M059J (cell line): ENCODE measurements at places on chromosomes 3 and 15. TPM values are rescaled to one million over a fixed set of nuclear protein-coding genes. Genes with fewer than 3 reads are reported as not detected.
A peak's percentile ranks its signal among the peaks of the same experiment; 100 is the strongest.

The LTF gene
- 0.30 and 0.52 TPM in 2 replicates for total RNA-seq

GRCh38 chr3:168061332-168061996 is 34.3 kb downstream of the GOLIM4 start:
- DNase-seq: peak; percentile 32

GRCh38 chr3:101963902-101964362 is 114.6 kb downstream of the NFKBIZ start:
- DNase-seq: peak; percentile 82

GRCh38 chr3:111763968-111764367 is 95.1 kb upstream of the PHLDB2 start:
- DNase-seq: peak; percentile 58

GRCh38 chr3:192371870-192372400 is 355.4 kb downstream of the FGF12 start:
- DNase-seq: no peak

The FBXO40 gene
- not detected in 2 replicates for total RNA-seq

The CLDN18 gene
- not detected in 2 replicates for total RNA-seq

DNA sequence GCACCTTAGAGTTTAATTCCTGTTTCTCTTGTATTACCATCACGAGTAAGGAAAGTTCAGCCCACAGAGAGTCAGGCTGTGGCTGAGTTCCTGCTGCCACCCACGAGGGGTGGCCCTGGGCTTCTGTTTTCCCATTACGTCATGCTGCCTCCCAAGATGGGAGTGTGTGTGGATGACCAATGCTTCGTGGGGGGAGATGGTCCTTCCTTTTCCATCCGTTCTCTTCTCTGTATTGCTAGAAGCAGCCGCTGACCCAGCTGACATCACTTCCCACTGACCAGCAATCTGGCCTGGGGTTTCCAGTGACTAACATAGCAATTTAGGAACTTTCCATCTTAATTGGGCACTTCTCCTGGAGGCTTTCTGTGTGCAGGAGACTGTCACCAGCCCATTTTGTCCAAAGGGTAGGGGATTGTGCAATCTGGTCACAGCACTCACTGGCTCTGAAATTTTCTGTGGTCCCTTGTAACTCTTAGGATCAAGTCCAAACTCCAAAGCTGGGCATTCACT is 9.3 kb downstream of the IRAK2 start:
- peak; percentile 99 for DNase-seq

The MST1R gene
- total RNA-seq: 0.17 and 1.4 TPM in 2 replicates

GRCh38 chr15:63080634-63081250 is 38.2 kb downstream of the TPM1 start:
- DNase-seq: no peak

DNA sequence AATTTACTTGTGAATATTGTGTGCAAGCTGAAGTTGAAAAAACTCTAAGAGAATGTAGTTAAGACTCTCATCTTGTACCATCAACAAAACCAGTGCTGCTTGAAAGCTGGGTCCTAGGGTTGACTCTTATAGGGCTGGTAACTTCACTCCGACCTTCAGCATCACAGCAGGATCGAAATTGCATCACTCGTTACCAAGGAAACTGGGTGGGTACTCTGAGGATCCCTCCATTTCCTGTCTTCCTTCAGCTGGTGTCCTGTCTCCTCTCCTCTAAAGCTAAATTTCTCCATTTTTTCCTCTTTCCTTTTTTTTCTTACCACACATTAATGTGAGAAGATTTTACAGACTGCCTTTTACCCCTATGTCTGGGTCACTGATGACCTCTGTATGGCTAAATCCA is 3.0 kb upstream of the APH1B start:
- DNase-seq: no peak

DNA sequence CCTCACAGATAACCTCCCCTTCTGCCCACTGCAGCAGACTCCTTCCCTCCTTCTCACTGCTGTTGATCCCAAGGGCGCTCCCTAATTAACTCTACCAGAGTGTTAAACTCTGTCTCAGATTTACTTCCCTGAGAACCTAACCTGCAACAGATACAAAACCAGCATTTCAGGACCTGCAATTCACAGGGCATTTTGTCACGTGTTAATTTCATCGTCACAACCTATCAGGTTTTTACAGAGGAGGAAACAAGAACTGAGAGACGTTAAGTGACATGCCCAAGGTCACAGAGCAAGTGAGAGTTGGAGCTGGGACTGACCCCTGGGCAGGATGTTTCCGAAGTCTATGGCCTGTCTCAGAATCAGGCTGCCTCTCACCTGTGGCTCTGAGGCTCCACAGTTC is 223.9 kb downstream of the UACA start:
- no peak for DNase-seq

The GPR160 gene
- 3.4 and 10.2 TPM in 2 replicates for total RNA-seq

The GOLGA8H gene
- 0.15 and 0.57 TPM in 2 replicates for total RNA-seq

- DNase-seq: no peak
Observed at GRCh38 chr3:24830230-24831152, 335.8 kb upstream of the THRB start.

GRCh38 chr3:136343873-136344555 is 93.9 kb downstream of the PCCB start:
- peak; percentile 98 for DNase-seq

The SEMA7A gene
- total RNA-seq: 21.4 and 37.5 TPM in 2 replicates

- no peak for DNase-seq
Observed at GRCh38 chr15:68341760-68342725, 64.5 kb downstream of the FEM1B start.

DNA sequence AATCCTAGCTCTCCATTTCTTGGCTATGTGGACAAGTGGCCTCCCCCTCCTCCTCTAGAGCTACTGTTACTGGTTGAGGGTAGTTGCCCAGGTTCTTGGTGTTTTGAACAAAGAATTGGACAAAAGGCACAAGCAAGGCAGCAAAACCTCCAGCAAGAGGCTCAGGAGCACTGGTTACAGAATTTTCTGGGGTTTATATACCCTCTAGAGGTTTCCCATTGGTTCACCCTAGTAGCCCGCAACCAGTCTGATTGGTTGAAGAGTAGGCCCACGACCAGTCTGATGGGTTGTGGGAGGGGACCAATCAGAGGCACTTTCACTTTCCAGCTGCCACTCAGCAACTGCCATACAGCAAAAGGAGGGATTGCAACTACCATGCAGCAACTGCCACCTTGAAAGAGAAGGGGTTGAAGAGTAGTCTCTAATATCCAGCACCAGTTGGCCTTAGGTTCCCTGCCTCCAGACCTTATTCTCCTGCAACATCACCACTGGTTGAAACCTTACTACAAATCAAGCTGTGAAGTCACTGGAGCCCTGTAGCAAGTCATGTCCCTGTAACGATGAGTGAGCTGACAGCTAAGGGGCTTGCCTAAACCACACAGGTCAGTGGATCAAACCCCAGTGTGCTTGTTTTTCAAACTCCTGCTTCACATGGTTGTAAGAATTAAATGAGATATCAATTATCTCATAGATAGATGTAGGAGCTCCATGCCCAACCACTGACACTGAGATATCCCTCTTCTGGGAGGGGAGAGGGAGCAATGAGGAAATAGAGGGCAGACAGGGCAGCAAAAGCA is 2.9 kb upstream of the C15orf39 start:
- DNase-seq: peak; percentile 71

GRCh38 chr3:177358977-177359592 is 161.8 kb upstream of the TBL1XR1 start:
- peak; percentile 65 for DNase-seq

- no peak for DNase-seq
Observed at GRCh38 chr3:42424911-42425310, 14.5 kb upstream of the LYZL4 start.

DNA sequence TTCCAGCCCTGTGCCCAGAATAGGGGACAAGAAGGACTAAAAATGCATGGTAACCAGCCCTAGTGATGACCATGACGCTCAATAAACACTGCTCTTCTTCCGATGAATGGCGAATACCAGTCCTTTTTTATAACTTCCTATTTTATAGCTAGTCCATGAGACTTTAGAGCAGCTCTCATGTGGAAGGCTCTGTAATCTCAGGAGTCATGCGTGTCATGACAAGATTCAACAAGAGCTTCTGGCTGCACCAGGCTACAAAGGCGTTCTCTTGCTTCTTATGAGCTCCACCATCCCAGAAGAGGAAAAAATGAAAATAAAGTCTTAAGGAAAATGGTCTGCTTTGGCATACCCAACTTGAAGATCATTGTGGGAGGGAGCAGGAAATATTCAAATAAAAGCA is 141.0 kb downstream of the TMCO5A start:
- no peak for DNase-seq

The CCR9 gene
- not detected in 2 replicates for total RNA-seq

The GXYLT2 gene
- total RNA-seq: 2.3 and 7.7 TPM in 2 replicates

DNA sequence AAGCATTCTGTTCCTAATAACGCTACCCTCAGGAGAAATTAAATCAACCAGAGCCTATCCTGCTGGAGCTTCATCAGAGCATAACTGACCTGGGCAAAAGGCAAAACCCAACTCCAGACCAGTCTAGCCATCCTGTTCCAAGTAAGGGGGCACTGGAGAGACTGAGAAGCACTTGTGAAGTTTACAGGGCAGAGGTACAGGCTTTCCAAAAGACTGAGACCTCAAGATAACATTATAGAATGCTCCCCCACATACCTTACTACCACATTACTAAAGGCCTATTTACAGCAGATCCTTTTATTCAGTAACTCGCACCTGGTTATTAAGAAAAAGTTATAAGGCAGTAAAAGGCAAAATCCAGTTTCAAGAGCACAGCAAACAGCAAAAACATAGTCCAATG is 35.5 kb downstream of the RFX7 start:
- DNase-seq: no peak

DNA sequence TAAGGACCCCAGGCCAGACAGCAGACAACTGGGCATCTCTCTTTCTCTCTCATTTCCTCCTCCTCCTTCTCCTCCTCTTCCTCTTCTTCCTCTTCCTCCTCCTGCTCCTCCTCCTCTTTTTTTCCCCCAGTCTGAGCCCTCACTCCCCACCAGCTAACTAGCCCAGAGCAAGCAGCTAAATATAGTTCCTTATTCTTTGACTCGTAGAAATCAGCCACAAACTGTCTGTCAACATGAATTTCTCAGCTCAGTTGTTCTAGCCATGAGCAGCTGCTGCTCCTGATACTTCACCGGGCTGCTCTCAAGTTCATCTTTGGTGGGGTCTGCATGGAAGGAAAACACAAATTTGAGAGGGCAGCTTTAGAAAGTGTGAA is 19.2 kb upstream of the LOXL1 start:
- no peak for DNase-seq

The MRPS22 gene
- total RNA-seq: 154 and 191 TPM in 2 replicates

The ZNF35 gene
- 9.3 and 15.5 TPM in 2 replicates for total RNA-seq

The GOLGA8J gene
- total RNA-seq: 0.34 TPM in 1 of 2 replicates, not detected in the other
